ENCODE measurements at places on chromosomes 5 and 9. TPM values are rescaled to one million over a fixed set of nuclear protein-coding genes. Genes with fewer than 3 reads are reported as not detected.

DNA sequence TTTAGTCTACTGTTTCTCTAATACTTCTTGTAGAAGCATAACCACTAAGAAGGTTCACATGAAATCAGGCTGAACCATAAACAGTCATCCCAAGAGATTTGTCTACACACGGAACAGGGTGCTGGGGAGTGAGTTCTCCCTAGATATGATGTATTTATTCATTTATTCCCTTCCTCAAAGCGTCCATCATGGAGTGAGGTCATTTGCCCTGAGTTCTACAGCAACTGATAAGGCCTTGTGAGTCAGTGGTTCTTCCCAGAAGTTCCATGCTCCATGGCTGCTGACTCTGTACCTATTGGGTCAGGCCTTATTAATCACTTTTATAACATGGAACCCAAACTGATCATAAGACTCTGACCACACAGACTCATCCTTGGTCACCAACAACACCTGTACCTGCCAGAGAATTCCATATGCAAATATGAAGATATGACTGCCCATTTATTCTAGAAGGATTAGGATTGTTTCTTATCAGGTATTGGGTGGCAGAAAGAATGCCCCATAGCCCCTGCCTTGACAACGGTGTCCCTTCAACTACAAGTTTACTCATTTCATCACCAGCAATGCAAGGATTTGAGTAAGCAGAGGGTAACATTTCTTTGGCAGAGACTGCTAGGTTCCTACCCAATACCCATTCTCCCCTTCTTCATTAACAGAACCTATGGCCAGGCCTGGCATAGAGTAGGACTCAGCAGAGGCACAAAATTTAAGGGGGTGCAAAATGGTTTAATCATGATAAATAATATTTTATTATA is 118.1 kb downstream of the LHFPL2 start:
- no peak for DNase-seq

DNA sequence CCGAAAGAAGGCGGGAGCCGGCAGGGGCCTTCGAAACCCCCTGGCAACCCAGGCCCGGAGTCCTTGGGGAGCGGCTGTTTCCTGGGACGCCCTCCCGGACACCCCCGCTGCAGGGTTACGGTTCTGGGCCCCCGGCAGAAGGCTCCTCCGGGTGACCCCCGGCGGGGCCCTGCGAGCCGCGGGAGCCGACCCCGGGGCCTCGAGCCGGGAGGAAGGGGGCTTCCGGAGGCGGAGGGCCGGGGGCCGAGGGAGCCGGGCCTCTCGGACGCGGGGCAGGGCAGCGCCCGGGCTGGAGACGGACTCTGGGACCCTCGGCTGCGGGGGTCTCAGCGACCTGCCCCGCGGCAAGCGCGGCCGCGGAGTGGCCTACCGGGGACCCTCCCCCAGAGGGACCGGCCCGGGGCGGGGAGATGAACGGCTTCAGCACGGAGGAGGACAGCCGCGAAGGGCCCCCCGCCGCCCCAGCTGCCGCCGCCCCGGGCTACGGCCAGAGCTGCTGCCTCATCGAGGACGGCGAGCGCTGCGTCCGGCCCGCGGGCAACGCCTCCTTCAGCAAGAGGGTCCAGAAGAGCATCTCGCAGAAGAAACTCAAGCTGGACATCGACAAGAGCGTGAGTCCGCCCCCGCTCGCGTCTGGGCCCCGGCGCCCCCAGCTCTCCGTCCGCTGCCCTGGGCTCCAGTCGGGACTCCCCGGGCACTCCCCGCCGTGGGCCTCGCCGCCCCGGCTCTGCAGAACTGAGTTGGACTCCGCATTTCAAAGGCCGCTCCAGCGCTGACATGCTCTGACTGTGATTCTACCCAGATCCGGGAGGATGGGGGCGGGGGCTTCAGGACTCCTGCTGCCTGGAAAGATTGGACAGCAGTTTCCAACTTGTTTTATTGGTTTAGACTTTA is 645 bp downstream of the SAP30L start:
- DNase-seq = no peak

GRCh38 chr9:81546489-81546888 is 142.9 kb downstream of the TLE1 start:
- no peak for DNase-seq

DNA sequence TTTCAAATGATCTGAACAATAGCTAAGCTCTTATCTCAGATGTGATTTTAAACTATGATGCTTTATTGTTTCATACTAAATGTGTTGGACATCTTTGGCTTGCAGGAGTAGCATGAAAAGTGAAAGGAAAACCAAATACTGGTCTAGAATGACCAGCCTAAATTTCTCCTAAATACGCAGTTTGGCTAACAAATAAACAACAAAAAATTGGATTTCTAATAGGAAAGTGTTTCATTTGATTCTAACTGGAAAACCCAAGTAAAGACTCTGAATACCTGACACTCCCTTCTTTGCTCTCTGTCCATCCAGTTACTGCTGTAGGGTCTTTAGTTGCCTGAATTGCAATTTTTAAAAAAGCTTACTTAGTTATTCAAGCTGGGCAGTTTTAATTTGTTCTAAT is 111.7 kb upstream of the ACOT12 start:
- no peak for DNase-seq

DNA sequence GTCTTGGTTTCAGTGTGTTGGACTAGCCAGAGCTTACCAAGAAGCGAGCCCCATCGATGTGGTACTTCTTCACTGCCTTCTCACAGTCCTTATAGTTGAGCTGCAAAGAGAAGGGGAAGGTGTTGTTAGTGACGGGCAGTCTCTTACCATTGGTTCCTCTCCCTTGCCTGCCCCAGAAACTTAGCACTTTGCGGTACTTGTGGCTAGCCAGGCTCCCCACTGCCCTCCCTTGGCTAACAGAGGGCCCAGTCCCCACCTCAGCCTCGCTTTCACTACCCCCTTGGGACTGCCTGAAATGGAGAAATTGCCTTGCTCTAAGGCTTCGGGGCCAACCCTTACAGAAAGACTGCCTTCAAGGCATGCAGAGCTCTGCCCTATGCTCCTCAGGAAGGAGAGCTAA is 4.3 kb downstream of the LCP2 start:
- DNase-seq = no peak

The KCTD16 gene
- total RNA-seq = 0.64 TPM

The PAPPA gene
- 6.0 TPM for total RNA-seq

The FOXD1 gene
- total RNA-seq = 7.1 TPM

Data from ascending aorta (tissue), 2 donors.